ENCODE measurements at places on chromosomes 16 and 17.

GRCh38 chr17:55652114-55652823, 70.4 kb downstream of the TMEM100 start:
- DNase-seq: no peak

DNA sequence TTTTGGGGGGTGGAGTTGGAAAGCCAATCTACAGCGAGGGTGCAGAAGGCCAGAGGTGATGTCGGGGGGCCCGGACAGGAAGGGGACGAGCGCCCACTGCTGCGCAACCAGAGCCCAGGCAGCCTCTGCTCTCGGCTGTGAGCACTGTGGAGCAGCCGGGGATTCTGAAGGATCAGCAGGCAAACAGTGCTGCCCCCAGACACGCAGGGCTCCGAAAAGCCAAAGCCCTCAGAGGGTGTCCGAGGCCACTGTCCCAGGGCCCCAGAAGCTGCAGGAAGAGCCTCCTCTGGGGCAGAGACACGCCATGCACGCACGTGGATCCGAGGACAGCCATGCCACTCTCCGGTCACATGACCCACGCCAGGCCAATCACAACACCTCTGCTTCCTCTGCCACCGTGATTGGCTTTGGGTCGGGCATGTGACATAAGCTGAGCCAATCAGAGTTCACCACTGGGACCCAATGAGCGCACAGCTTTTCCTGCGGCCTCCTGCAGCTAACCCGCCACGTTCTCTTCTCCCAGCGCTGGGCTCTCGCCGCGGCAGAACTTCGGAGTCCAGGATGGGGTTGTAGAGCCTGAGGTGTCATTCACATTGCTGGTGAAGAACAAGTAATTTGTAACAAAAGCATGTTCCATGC, 40.7 kb downstream of the ACTG1 start:
- DNase-seq: peak; percentile 4

- DNase-seq: no peak
These were observed 741 bp upstream of the TLCD3A start for GRCh38 chr17:731644-732066.

DNA sequence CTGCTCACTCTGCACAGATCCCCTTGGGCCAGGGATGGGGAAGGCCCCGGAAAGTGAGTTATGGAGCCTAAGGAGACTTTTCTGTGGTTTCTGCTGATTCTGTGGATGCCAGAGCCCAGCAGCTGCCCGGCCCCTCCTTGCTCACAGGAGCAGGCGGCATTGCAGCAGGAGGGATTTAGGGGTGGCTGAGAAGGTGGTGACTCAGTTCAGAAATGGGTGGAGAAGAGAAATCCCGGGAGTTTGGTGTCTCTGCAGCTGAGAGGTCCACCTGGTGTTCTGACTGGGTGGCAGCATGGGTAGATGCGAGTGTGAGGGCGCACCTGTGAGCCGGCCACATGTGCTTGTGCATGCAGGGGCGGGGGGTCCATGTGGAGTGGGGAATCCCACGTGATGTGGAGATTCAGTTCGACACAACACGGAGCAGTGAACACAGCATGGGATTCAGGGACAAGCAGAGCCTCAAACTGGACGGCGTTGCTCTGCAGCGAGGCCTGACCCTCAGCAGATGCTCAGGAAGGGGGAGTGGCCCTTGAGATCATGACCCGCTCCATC, 16.0 kb upstream of the SPPL2C start:
- DNase-seq: no peak

GRCh38 chr16:9380221-9380620, 288.8 kb downstream of the HAPSTR1 start:
- DNase-seq: no peak

DNA sequence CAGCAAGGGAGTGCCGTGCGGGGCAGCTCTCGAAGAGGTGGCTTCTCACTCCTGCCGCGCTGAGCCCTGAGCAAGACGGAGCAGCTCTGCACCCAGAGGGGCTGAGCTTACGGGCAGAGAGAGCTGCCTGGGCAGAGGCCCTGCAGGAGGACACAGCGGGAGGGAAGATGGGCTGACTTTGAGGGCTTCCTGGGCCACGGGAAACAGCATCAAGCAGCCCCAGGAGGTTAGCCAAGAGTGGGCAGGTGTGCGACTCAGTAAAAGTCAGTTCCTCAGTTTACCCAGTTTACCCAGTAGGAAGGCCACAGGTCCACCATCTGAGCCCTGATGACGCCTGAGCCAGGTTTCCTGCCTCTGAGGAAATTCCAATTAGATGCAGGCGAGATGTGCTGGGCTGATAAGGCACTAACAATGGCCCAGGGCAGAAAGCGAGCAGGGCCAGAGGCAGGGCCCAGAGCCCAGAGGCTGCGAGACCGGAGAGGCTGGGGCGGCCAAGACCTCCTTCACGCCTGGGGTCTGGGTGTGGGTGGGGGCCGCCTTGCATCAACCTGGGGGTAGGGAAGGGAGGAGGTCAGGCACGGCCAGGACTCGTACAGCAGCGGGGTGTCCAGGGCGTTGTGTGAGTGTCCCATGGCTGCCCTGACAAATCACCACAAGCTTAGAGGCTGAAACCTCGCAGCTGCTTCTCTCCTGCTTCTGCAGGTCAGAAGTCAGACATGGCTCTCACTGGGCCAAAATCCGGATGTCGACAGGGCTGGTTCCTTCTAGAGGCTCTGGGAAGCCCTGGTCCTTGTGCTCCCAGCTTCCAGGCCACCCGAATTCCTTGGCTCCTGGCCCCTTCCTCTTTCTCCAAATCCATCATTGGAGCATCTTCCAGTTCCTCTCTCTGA, 32.0 kb upstream of the CIBAR2 start:
- no peak for DNase-seq

GRCh38 chr16:75423723-75424104, 9.6 kb downstream of the CFDP1 start:
- DNase-seq: no peak

DNA sequence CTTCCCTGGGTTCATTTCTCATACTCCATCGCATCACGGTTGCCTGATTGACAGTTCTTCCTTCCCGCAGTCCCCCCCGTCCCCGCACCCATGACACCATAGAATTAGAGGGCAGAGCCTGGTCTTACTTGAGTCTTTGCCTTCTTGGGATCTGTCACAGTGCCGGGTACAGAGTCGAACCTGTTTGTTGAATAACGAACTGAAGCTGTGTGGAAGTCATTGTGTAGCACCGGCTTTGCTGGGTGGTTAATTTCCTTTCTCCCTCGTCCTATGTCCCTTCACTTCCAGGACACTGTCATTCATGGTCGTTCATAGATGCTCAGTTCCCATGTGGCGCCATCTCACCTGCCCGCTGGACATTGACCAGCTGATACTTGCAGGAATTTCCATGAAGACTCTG, 315.3 kb downstream of the CPPED1 start:
- no peak for DNase-seq

- DNase-seq: no peak
These were observed 15.7 kb upstream of the MC1R start for GRCh38 chr16:89902980-89903379.

GRCh38 chr17:51050291-51051033, 70.2 kb downstream of the SPAG9 start:
- no peak for DNase-seq

GRCh38 chr16:48441106-48441505, 55.9 kb upstream of the SIAH1 start:
- DNase-seq: no peak

DNA sequence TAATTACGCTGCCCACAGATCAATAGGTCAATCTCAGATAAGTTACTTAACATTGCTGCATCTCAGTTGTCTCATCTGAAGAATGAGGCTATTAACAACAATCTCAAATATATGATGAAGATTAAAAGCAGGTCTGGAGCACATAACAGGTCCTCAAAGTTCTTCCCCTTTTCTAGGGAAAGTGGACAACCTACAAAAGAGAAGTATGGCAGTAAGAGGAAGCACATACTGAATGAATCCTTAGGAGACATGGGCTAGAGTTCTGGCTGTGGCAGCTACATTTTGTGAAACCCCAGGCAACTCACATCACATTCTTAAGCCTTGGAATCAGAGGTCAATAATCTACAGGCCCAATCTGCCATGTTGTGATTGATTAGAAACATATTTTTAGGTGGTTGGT, 180.6 kb downstream of the PCTP start:
- no peak for DNase-seq

DNA sequence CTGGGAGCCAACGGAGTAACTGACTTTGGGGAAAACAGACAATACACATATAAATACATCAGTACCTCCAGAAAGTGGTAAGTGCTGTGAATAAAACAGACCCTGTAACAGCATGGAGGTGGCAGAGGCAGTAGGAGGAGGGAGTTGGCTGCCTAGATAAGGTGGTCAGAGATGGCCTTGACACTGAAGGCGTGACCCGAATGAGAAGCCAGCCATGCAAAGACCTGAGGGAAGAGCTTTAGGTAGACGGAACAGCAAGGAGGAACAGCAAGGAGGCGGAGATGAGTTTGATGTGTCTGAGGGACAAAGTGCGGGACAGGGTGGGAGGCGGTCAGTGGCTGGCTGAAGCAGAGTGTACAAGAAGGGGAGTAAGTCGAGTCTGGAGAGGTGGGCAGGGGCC, 8.1 kb upstream of the SLC6A4 start:
- DNase-seq: no peak

DNA sequence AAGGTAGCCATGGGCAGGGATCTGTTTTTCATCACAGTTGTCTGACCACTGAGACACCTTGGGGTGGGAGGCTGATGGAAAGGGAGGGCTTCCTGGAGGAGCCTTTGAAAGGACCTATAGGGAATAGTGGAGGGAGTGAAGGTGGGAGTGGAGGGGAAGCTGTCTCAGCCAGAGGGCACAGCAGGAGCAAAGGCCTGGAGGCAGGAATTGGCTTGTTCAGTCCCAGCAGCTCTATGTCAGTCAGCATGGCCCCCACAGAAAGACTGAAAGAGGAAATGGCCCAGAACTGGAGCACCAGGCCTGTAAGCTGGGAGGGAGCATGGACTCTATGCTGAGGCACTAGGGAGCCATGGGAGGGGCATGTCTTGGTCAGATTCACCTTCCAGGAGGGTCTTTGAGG, 12.8 kb upstream of the CBFB start:
- no peak for DNase-seq

GRCh38 chr17:40170325-40170724, 6.9 kb upstream of the RAPGEFL1 start:
- no peak for DNase-seq

GRCh38 chr17:40813804-40814203, 8.6 kb downstream of the KRT10 start:
- DNase-seq: no peak

DNA sequence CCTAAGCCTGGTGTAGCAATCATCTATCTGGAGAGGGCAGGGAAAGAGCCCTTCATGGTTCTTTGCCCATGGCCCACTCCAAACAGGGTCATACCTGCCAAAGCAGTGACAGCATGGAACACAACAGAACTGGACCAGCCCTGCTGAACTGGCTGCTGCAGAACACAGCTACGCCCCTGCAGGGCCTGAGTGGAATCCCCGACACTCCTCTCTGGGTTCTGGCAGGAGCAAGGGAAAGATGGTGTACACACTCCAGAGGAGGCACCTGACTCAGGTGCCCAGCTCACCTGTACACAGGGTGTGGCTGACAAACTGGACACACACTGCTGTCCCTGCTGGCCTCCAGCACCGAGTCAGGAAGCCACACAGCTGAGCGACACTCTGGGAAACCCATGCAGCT, 19.8 kb downstream of the MIEF2 start:
- no peak for DNase-seq

DNA sequence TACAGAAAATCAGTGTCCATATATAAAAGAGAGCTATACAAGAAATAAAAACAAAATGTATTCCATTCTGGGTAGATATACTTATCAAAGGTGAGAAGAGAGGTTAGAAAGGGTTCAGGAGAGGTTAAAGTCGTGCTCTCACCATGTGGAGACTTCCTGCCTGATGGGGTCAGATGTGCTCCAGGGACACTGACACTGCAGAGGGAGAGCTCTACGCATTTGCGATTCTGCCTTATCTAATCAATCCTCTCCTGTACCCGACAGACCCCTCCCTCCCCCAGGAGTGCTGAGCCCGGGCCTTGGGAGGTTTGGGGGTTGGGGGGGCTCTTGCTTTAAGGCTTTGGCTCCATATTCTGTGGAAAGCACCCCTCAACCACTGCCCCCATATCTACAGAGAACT, 16.6 kb upstream of the SLC5A11 start:
- DNase-seq: no peak

DNA sequence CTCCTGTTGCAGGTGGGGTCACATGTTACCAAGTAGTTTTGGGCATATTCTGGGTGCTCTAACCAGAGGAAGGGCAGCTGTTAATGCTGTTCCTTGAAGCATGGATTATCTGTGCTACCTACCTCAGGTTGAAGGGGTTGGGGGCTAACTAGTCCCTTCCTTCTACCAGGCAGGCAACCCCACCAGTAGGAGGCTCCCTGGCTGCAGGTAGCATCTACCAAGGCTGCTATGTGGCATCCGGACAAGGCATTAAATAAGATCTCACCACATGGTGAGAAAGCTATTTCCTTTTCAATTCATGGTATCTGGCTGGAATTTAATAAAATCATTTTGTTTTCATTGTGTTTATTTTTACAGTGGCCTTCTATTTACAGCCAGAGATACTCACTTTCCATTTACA, 62.5 kb downstream of the CACNG3 start:
- DNase-seq: no peak

DNA sequence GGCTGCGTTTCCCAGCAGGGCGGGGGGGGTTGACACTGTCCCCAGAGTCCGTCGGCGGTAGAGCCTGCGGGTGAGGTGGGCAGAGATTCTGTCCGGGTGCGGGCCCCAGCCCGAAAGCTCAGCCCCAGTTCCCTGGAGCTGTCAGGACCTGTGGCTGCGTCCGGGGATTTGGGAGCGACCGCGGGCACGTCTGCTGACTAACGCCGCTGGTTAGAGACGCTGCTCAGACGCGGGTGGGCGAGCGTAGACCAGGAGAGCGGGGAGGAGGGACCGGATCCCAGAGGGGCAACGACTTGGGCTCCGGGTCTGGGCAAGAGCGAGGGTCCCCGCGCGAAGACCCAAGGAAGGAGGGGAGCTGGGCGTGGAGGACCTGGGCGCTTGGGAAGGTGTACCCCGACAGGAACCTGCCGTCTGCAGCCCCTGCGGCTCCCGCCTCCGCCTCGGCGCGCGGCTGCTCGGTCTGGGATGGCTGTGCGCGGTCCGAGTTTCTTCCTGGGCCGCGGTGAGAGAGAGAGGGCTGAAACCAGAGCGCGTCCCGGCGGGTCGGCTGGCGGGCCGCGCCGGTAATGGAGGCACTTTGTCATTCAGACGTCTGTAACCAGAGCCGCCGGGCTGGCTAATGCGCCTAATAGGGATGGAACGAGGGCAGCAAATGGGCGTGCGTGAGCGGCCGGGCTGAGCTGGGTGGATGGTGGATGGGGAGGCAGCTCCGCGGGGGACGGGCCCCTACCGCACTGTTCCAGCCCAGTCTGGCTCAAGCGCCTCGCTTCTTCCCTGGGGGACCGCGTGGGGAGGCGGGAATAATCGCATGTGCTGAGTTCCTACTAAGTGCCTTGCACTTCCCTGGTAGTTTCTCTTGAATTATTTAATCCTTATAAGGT, 2.3 kb downstream of the NGFR start:
- peak; percentile 18 for DNase-seq

Data from NCI-H2029 treated with DMSO at 0.1 percent for 48 hours (cell line).